Ureter (tissue), 1 donor: ENCODE measurements at places on chromosomes 12 and 14. TPM values are rescaled to one million over a fixed set of nuclear protein-coding genes. Genes with fewer than 3 reads are reported as not detected.

NOXRED1 gene
- total RNA-seq = 1.7 TPM

SLC17A8 gene
- 0.34 TPM for total RNA-seq

DNA sequence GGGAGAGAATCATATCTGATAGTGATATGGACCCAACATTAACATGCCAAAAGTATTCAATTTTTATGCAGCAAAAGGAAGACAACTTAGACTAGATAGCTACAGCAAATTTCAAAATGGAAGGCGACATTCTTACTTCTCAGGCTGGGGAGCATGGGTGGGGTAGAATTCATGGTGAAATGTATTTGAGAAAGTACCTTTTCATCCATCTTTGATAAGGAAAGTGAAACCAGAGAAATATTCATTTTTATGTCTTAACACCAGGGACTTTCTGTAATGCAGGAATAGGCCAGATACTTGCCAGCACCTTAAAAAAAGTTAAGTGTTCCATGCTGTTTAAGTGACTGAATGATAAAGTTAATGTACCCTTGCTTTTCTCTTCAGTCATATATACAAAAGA lies 13.4 kb downstream of the BTG1 start:
- no peak for DNase-seq

DNA sequence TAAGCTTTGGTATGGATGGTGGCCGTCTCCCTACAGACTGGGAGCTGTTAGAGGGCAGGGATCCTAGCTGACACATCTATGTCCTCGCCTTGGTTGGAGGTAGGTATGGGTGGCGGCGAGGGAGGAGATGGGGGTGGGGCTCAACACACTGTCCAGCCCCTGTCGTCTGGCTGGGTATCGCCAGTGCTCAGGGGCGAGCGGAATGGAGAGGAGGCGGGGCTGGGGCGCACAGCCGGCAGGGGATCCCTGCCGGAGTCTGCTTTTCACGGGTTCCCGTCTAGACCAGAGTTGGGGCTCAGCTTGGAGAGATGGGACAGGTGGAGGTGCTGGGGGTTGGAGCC lies 16.1 kb downstream of the TAMALIN start:
- DNase-seq = no peak

GRCh38 chr12:105331805-105332251 lies 1.3 kb downstream of the C12orf75 start:
- no peak for DNase-seq

DNA sequence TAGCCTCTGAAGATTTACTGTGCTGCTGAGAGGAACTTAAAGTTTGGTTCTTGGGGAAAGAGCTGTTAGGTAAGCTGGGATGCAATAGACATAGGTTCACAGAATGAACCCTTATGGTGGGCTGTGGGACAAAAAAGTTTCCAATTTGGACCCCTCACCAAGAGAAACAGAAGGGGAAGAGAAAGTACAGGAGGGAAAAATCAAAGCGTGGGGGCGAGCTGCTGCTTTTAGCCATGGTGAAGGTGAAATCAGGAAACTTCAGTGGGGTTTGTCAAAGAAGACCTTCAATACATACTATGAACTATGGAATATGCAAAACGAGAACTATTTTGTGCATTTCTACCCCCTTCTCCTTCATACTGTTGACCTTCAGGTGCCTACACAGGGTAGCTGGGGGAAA lies 10.6 kb upstream of the NINJ2 start:
- DNase-seq = no peak
